ENCODE measurements at places on chromosomes 12 and 14.

- no peak for DNase-seq
Measured at GRCh38 chr12:15583804-15584203, 205.4 kb downstream of the EPS8 start.

DNA sequence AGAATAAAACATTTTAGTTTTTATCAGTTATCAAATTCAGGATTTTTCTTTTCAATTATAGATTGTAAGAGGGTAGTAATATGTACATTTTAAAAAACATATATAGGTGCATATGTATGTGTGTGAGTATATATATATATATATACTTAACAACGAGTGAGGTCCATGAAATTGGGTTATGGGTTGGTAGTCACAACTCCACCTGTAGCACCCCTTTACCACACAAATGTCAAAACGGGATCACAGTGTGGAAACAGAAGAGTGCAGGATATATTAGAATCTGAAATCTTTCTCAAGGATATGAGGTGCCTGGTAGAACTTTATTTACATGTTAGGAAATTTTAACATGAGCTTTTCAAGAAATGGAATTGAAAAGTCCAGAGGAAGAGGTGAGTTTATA lies 31.3 kb downstream of the MIA2 start:
- DNase-seq, result no peak

- DNase-seq, result no peak
Measured at GRCh38 chr14:24327303-24327702, 7.6 kb downstream of the ADCY4 start.

DNA sequence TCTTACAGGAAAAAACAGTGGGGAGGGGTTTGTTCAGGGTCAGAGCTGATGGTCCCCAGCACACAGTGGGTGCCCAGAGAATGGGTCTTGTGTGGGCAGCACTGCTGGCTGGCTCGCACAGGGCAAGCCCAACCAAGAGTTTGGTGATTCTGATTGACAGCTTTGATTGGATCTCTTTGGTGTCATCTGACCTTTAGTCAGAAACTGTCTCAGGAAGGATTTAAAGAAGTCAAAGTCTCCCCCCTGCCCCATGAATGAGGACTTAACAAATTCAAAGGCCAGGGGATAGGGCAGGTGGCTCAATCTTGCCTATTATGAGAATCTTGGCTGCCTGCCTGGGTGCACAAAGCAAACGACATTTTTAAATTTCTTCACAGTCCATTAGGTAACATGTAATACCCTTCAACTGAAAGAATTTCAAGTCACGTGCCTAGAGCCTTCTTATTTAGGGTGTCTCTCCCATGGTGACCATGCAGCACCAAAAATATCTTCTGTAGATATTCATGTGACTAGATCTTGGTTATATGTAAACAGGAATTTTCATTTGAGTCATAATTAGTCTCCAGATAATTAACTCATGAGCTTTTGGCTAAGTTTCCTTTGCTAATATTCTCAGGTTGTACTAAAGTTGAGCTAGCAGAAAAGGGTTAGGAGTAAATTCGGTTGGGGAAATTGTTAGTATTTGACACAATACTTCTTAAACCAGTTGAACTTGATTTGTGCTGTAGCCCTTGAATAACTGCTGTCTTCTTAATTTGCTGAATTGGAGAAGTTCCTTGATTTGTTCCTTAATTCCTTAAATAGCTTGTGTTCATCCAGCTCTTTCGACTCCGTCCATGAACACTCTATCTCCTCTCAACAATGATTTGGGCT lies 54.5 kb upstream of the HECTD1 start:
- no peak for DNase-seq

GRCh38 chr12:16037533-16037932 lies 126.4 kb downstream of the DERA start:
- DNase-seq, result no peak

- no peak for DNase-seq
Measured at GRCh38 chr12:25384893-25385248, 134.1 kb upstream of the KRAS start.

DNA sequence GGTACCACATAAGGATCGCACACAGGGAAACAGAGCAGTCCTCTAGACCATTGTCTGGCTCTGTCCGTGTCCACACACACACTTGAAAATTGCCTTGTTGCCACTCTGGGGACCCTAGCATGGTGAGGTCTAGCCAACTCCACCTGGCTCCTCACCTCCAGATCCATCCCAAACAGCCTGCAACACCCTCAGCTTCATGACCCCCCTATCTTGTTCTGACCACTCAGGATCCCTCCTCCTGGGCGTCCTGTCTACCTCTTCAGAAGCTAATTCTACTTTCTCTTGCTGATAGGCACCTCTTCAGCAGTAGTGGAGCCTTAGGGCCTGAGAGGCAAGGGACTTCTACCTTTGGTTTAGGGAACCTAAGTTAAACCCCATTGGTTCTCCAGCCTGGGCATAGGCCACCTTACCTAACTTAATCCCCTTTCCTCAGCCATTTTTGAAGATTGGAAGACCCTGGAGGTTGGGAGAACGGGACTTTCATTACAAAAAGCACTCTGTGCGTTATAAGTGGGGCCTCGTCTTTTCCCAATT lies 697 bp upstream of the HOXC5 start:
- no peak for DNase-seq

DNA sequence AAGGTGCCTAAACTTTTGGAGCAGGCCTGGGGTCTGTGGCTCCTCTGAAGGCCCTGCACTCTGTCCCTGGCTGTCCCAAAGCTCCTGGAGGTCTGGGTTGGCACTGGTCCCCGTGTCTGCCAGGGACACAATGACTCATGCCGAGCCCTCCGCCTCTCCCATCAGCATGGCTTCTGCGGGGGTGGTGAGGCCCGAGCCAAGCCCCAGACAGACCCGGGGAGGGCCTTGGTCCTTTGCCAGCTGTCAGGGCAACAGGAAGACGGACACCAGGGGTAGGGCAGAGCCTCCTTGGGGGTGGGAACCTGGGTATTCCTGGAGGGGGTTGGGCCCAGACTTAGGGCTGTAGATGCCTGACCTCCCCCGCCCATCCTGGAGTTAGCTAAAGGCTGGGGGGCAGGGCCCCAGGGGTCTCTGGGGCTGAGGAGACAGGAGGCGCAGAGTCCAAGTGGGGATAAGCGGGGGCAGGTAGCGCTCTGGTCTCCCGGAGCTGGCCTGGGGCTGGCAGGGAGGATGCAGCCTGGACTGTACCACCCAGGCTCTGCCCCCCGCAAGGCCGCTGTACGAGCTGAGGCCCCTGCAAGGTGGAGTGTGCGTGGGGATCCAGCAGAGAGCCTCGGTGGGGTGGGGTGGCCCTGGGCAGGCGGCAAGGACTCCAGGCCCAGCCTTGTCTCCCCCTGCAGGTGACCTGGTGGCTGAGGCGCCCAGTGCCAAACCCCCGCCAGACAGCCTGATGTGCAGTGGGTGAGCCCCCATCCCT lies 16.4 kb upstream of the PUS1 start:
- no peak for DNase-seq

DNA sequence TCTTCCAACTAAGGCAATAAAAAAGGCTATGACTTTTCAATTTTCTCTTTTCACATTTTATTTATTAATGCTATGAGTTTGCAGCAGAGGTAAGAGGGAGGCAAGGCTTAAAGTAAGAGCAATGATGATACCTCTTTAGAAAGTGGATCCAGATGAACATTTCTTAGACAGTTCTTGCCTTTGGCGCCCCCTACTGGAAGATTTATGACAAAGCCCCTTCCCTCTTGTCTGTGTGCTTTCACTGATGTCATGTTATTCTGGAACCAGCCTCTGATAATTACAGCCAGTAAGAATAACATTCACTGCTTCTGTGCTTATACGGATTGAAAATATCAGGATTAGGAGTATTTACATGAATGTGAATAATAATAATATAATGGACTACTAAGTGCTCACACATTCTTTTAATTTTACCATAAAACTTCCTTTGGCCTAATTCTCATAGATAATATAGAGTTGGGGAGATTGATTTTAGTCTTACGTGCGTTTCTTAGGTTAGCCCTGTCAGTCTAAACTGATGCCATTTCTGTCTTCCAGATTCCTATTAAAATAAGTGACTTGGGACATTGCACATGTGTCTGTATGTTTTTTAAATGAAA lies 1929.9 kb upstream of the SEL1L start:
- DNase-seq, result no peak

DNA sequence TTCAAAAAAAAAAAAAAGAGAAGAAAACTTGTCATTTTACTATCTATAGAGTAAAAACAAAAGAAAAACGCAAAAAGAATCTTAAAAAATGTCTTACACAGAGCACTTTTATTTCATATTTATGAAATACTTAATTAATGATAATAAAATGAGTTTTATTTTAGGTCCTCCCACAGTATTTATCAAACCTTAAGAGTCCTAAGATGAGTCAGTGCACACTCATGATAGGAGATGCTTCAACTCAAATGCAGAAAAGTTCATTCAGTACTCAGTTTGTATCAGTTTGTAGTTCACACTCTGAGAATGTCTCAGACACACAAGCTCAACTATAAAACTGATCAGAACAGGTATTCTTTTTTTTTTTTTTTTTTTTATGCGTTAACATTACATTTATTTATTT lies 41.7 kb downstream of the TRIM9 start:
- DNase-seq, result no peak

DNA sequence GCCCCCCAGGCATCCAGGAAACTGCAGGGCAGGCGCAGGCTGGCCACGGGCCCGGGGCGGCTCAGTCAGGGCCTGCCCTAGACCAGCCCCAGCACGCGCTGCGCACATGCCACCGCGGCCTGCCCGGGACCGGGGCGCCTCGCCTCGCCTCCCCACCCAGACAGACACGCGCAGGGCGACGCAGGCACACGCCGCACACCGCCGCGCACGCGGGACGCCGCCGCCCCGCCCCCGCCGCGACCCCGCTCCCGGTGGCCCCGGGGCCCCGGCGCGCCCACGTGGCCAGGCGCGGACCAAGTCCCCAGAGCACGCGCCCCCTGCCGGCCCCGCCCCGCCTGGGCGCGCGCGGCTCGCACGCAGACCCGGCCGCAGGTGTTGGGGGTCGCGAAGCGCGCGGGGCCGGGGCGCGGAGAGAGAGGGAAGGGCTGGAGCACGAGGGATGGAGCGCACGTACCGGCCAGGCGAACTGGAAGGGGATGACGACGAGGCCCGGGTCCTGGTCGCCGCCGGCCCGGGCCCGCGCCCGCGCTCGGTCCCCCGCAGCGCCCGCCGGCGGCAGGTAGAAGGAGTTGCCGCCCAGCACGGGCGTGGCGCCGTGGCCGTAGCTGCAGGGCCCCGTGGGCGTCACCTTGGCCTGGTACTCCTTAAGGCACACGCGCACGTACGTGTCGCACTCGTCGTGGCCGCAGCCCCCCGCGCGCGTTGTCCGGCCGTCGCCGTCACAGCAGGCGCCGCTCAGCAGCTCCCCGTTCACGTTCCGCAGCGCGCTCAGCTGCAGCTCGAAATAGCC lies 1.1 kb downstream of the JAG2 start:
- DNase-seq, result no peak

DNA sequence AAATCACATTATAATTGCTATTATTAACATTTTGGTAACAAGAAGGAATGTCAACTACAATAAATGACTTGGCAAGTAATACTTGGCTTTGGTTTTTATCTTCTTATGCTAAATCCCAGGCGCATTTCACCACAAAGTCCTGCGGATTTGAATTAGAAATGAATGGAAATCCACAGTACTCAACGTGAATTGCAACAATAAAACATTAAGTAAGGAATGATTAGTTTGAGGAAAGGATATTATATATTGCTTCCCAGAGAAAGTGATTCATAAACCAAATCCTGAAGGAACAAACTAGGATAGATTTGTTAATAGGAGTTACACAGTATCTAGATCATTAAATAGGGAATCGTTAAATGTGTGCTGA lies 1089.7 kb downstream of the TRHDE start:
- no peak for DNase-seq

GRCh38 chr12:56103066-56103711 lies 1.2 kb upstream of the PA2G4 start:
- no peak for DNase-seq

DNA sequence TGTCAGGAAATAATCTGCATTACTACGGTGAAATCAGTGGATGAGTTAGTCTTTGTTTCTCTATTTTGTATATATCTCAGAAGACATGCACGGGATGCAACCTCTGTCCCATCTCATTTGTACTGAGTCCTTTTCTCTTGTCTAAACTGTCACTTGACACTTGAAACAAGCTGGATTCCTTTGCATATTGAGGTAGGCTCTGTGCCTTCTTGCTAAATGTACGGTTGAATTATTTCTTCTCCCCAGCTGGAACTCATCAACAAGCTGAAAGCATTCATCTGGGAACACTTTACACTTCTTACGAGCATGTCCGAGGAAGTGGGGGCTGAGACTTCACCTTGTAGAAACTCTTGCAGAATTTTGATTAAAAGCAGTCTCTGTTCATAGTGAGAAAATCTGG lies 119.5 kb downstream of the VEZT start:
- no peak for DNase-seq

DNA sequence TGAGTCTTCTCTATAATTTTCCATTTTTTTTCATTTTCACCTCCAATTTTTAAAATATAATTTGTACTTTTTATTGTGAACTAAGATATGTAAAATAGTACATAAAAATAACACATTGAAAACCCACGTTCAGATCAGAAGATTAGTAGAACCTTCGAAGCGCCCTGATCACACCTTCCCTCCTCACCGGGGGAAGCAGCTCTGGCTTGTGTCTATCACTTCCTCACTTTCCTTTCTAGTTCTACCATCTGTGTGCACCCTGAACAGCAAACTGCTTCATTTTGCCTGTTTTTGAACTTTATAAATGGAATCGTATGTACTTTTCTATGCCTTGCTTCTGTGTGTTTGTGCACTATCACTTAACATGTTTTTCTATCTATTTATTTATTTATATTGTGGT lies 11.8 kb upstream of the CD27 start:
- DNase-seq, result no peak

GRCh38 chr12:91785655-91786498 lies 359.8 kb downstream of the BTG1 start:
- DNase-seq, result no peak

- no peak for DNase-seq
Measured at GRCh38 chr14:105495990-105496830, 5.2 kb downstream of the TEDC1 start.

DNA sequence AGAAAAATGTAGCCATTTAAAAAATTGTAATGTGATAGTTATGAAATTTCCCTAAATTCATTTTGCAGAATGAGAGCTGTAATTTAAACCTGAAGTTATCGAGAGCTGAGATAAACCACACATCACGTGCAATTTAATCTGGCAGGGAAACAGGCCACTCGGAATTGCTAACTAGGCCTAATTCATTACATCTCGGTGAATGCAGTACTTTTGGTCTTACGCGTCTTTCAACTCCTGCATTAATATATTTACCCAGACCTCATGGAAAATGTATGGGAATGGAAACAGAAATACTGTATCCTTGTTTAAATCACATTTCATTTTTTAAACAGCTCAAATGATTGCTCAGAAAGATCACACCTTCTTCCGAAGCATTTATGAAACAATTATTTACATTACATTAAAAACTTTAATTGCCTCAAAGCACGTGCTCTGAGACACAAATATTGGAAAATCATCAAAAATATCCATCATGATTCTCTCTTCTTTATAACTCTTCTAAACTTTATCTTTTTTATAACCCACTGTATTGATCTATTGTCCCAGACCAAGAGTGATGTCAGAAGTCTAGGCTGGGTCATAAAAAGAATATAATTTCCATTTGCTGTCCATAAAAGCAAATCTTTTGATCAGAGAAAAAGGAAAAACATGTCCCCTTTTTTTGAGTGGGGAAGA lies 111.7 kb upstream of the MYL2 start:
- no peak for DNase-seq

Data from activated CD4-positive, alpha-beta T cell treated with anti-CD3 and anti-CD28 coated beads, Interleukin-2, amount 50 U/mL, for 1 hour (primary cell).